ENCODE measurements at places on chromosomes 7 and 10. TPM values are rescaled to one million over a fixed set of nuclear protein-coding genes. Genes with fewer than 3 reads are reported as not detected.

GRCh38 chr7:137747359-137748031 is 99.3 kb downstream of the DGKI start:
- H3K27me3 ChIP-seq, result no peaks in the 10 kb centered on the region
- no peak overlapping the region for H3K27ac ChIP-seq
- no peak overlapping the region for H3K4me3 ChIP-seq

The OPN1SW gene
- total RNA-seq, result not detected

The RAB19 gene
- total RNA-seq, result 23.0 TPM

GRCh38 chr7:28643584-28644340 is 231.4 kb downstream of the CREB5 start:
- DNase-seq, result no peak
- H3K4me3 ChIP-seq, result no peak overlapping the region
- no peaks in the 10 kb centered on the region for H3K36me3 ChIP-seq
- no peaks in the 10 kb centered on the region for H3K4me1 ChIP-seq
- no peak overlapping the region for H3K27ac ChIP-seq

The TWIST1 gene
- 7.5 TPM for total RNA-seq

The MNX1 gene
- total RNA-seq, result not detected

DNA sequence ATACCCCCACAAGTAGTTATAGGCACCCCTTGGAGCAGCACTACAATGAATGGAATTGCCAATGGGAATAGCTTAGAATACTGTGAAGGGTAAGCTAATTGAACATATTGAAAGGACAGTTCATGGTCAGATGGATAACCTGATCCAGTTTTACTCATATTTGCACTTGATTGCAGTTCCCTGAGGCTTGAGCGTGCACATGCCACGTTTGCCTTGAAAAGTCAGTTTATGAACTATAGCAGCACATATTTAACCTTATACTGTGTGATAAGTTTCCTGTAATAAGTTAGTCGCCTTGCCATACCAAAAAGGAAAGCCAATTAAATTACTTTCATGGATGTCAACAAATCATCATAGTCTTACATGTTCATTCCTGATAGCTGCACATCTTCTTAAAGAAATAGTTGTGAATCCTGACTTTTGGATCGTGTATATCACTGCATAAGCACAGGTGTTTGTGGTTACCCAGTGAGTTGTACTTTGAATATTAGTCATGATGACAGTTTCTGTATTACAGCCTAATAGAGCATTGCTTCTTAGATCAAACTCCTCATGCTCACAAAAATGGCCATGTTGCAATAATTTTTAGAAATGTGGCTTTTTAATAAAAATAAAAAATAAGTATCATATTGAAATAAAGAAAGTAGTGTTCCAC is 21.6 kb downstream of the DNTT start:
- no peak overlapping the region for H3K27ac ChIP-seq
- no peaks in the 10 kb centered on the region for H3K4me1 ChIP-seq
- peaks cover 20% of the 10 kb centered on the region for H3K27me3 ChIP-seq
- H3K36me3 ChIP-seq, result no peaks in the 10 kb centered on the region

The NMT2 gene
- total RNA-seq, result 13.7 TPM

DNA sequence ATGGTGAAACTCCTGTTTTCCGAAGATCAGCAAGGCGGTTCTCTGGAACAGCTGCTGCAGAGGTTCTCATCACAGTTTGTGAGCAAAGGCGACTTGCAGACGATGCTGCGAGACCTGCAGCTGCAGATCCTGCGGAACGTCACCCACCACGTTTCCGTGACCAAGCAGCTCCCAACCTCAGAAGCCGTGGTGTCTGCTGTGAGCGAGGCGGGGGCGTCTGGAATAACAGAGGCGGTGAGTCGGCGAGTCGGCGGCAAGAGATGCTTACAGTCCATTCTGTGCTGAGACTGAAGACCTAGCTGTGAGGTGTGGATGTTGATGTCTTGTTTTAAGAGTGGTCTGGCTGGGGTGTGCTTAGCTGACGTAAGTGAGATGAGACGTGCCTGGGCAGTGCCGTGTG is 16.2 kb upstream of the GET4 start:
- no peak overlapping the region for H3K4me3 ChIP-seq
- peaks cover 6% of the 10 kb centered on the region for H3K4me1 ChIP-seq
- H3K36me3 ChIP-seq, result peaks cover 47% of the 10 kb centered on the region
- H3K27ac ChIP-seq, result no peak overlapping the region
- no peaks in the 10 kb centered on the region for H3K27me3 ChIP-seq
- DNase-seq, result no peak

The JCAD gene
- total RNA-seq, result 0.19 TPM

The AKR1C8 gene
- not detected for total RNA-seq

- no peaks in the 10 kb centered on the region for H3K4me1 ChIP-seq
- H3K4me3 ChIP-seq, result no peak overlapping the region
- H3K27me3 ChIP-seq, result peaks cover 24% of the 10 kb centered on the region
These were observed 271.0 kb downstream of the SKAP2 start for GRCh38 chr7:26593393-26593792.
